ENCODE measurements at places on chromosomes 1 and 21.

DNA sequence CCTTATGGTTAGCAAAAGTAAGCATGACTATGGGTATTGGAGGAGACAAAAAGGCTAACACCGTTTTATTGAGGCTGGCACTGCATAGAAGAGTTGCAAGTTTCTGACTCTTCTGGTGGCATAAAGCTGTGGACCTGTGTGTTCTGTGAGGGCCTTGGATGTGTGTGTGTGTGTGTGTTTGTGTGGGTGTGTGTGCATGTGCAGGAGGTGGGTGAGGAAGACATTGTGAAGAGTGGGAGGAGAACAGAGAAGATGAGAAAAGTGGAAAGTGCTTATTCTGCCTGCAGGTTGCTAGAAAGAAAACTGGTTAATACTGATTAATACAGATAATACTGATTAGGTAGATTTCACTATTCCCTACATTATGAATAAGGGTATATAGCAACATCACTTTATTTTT lies 12.6 kb downstream of the SLC22A15 start:
- DNase-seq: no peak

DNA sequence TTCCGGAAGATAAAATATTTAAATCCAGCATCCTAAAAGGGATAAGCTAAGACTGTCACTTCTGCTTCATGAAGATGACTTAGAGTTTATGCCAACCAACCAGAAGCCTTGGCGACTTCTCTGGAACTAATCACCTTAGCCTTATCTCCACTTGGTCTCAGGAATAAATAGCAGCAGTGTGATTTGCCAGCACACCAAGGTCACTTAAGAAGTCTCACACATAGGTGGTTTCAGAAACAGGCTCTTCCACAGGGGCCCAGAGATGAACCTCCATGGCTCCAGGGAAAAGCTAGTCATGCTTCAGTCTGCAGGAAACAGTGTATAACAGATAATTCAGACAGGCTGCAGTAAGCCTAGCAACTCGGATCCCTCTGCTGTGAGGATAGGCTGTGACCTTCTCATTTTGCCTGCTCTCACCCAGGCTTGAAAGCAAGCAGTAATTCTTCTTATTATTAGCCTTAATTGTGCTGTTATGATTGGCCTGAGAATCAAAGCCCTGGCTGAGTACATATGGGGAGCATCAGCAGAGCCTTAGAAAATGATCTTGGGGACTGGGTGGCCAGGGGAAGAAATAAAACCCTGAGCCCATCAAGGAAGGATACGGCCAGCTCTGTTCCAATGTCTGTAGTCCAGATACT lies 84.7 kb downstream of the WLS start:
- no peak for DNase-seq

DNA sequence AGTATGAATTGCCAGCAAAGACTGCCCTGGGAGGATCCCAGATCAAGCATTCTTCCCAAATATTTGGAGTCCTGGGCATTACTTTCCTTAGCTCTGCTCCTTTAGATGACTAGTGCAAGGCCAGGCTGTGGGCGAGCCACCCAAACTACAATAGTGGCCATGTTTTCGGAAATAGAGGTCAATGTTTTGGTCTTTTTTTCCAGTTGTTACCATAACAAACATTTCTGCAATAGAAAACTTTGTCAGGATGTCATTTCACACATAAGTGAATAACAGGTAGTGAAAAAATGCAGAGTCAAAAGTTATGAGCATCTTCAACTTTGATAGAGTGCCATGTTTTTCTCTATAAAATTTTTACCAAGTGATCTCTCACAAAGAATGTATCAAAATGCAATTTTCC lies 25.2 kb upstream of the OR10J4 start:
- no peak for DNase-seq

GRCh38 chr1:218614031-218614430 lies 268.9 kb downstream of the TGFB2 start:
- DNase-seq: no peak

GRCh38 chr21:44845418-44846223 lies 27.8 kb upstream of the SUMO3 start:
- peak; percentile 49 for DNase-seq

- no peak for DNase-seq
Measured at GRCh38 chr1:230464671-230465070, 38.5 kb upstream of the PGBD5 start.

GRCh38 chr1:77687519-77687906 lies 5.1 kb upstream of the ZZZ3 start:
- no peak for DNase-seq

Measured in stimulated activated CD4-positive, alpha-beta T cell treated with anti-CD3 and anti-CD28 coated beads, Interleukin-15, amount 100 ng/mL, for 48 hours (primary cell).